NCI-H526 (cell line): ENCODE measurements at places on chromosomes 12 and 14.

GRCh38 chr14:98321841-98322240, 950.2 kb downstream of the BCL11B start:
- no peak for DNase-seq

DNA sequence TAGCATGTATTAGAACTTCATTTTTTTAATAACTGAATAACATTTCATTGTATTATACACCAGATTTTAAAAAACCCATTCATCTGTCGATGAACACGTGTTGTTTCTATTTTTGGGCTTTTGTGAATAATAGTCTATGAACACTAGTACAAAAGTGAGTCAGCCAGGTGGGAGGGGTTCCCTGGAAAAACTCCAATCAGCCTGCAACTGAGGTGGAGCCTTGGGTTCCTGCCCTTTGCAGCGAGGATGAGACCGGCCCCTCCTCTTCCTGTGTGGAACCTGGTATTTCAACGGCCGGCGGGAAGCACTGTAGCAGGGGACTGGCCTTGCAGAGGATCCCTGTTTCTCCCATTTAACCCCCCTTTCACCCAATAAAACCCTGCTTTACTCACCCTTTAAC, 56.1 kb downstream of the LMNTD1 start:
- DNase-seq = no peak

DNA sequence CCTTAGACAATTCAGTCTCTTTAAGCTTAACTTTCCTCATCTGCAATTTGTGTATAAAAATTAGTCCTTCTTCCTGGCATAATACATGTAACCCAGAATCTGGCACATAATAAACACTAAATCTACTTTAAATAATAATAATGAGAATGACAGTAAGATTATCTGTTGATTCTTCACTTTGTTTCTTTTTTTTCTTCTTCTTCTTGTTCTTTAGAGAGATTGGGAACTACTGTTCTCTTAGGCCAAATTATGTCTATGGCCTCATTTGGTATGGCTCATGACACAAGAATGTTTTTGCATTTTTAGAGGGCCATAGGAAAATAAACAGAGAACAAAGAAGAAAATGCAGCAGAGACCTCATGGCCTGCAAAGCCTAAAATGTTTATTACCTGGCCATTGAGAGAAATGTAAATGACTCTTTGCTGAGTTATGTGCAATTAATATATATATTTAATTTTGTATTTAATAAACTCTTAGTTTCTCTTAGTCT, 275.8 kb downstream of the SLC6A15 start:
- peak; percentile 35 for DNase-seq

GRCh38 chr12:24487606-24488005, 461.3 kb downstream of the BCAT1 start:
- DNase-seq = no peak

- DNase-seq = no peak
Observed at GRCh38 chr12:89450907-89451306, 73.7 kb downstream of the GALNT4 start.

DNA sequence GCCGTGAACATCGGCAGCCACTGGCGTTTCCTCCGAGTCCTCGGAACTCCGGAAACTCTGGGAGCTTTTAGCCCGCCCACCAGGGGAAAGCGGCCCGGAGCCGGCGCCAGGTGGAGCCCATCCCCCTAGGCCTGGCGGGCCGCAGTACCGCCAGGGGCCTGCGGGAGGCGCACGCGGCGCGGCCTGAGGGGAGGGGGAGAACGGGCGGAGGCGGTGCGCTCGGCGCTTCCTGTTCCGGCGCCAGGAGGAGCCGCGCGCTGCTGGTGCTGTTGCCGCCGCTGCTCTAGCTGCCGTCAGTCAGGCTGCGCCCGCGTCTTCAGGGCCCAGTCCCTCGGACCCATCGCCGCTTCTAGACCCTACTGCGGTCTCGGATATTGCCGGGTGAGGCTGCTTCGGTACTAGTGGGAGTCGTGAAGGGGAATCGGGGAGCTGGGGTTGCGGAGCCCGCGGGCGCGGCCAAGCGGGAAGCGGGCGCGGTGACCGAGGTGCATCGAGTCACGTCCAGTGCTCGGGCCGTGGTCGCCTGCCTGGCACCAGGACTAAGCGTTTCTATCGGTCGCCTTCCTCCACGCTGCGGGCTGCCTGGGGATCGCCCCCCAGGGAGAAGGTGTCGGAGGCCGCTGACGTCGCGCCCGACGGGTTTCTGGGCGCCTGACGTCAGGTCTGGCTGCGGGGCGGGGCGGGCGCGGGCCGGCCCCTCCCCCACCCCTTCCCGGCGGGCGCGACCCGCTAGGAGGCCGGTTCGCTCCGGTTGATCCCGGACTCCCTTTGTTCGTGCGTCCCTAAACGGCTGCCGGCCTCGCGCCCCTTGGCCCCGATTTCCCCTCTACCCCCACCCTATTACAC, at the start of gene MAPK1IP1L:
Gene MAPK1IP1L, plus strand, starts transcription at position 225 of the 846 bp plus-strand sequence. CDS start 10,037 bp downstream, outside the sequence.
- peak; percentile 82 for DNase-seq

- DNase-seq = no peak
Observed at GRCh38 chr14:49858383-49858782, 5.8 kb upstream of the NEMF start.

DNA sequence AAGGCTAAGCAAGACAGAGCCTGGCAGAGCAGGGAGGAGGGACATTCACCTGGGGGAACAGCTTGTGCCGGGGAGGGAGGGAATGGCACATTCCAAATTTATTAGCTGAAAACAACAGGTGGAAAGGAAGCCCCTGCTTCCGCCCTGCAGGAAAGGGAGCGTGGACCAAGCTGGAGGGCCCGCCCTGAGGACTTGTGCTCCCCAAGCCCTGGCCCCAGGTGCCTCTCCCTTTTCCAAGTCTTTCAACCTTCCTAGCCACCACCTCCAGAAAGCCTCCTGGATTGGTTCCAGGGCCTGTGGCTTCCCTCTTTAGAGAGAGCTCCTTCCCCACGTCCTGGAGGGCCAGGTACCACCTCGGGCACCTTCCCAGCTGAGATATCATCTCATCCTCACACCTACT, 2.7 kb downstream of the DEGS2 start:
- no peak for DNase-seq

DNA sequence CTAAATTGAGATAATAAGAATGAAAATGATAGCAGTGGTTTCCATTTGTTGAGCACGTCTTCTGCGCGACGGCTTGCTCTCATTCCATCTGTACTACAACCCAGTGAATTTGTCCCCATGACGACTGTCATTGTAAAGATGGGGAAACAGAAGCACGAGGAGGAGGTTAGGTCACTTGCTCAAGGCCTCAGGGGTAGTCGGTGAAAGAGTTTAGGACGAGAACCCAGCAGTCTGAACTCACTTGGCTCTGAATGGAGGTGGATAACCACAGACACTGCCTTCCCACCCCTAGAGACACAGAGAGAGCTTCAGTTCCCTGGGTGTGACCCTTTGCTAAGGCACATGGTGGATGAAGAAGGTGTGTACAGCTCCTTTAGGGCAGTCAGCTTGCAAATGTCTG, 30.9 kb upstream of the PLEKHG3 start:
- no peak for DNase-seq

DNA sequence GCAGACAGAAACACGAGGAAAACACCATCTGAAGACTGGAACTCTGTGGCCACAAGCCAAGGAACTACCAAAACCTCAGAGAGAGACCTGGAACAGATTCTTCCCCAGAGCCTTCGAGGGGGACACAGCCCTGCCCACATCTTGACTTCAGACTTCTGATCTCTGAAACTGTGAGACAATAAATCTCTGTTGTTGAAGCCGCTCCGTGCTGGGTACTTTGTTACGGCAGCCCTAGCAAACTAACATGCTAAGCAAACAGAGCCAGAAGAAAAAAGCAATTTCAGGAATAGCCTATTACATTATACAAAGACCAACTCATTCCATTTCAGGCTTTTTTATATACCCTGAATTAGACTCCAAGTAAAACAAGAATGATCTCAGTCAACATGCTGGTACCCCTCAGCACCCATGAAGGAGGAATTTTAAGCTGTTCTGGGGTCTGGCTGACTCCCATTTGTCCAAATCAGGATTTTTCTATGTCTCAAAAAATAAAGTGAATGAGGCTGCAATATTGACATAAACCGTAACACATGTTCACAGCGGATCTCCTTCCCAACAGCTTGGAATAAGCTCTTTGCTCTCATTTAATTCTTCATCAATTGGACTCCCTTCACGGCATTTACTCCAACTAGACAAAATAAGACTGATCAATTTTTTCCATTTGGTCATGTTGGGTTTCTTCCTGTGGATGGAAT, 190.1 kb downstream of the FOXN3 start:
- no peak for DNase-seq

GRCh38 chr12:56346675-56347074, 8.0 kb downstream of the IL23A start:
- no peak for DNase-seq

DNA sequence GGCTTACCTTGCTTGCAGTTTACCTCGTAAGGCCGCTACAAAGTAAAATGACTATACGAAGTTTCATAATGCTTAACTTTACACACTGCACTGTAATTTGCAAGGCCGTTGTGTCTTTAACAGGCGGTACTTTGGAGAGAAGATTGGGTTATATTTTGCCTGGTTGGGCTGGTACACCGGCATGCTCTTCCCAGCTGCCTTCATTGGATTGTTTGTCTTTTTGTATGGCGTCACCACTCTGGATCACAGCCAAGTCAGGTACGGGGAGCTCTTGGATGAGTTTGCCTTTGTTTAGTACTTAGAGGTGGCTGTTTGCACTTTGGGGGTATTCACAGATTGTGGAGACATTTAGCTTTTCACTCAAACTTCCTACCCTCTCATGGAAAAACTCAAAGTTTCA, 167.8 kb downstream of the SLC5A8 start:
- no peak for DNase-seq

- DNase-seq = no peak
Observed at GRCh38 chr14:103328941-103329340, 5.1 kb upstream of the EIF5 start.

GRCh38 chr12:5154091-5154490, 110.4 kb downstream of the KCNA5 start:
- DNase-seq = no peak

- no peak for DNase-seq
Observed at GRCh38 chr12:52627395-52628110, 9.2 kb upstream of the KRT73 start.

DNA sequence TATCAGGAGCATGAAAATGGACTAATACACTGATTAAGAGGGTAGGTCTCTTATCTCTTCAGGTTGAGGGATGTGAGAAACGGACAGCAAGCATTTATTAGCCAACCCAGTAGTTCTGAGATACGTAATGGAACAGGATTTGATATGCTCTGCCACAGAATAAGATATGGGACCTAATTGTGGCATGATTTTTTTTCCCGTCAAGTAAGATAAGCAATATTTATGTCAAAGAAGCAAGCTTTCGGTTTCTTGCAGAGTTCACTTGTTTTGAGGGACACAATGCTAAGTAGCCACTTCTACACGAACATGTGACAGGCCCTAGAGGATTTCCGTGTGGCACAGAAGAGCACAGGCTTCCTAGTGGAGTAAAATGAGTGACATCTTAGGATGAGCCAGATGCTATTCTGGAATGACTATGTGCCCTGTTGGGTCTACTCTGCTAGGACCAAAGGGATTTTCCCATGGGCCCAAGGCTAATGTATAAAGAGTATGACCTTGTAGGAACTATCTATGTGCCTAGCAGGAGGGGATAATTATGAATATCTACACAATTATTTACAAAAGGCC, 57.9 kb downstream of the SLC38A1 start:
- DNase-seq = no peak

DNA sequence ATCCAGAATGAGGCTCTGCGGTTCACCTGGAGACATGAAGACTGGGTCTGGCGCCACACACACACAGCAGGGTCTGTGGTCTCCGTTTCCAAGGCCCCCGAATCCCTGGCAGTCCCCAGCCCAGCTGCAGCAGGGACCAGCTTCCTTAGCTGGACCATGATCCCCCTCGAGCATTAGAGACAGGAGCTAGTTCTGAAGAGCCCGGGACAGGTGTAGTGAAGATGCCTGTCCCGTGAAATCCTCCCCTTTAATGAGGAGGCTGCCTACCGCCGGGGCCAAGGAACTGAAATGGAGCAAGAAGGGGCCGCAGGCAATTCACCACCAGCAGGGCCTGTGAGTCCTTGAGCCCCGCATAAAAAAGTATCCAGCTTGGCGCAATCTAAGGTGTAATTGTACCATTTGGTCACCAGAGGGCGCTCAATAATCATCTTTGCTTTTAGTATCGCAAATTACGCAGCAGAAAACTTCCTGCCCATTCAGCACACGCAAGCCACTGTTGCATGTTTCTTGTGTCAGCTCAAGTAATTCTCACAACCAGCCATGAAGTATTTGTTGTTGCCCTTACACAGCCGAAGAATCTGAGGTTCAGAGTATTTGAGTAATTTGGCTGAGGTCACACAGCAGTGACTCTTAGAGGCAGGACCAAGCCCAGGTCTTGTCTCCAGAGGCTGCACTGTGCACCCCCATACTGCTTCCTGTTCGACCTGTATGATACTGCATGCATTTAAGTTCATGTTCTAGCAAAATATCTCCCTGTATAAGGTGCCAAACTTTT, 54.3 kb upstream of the PPP2R5C start:
- DNase-seq = peak; percentile 69

GRCh38 chr14:68598089-68598488, 194.8 kb downstream of the ZFP36L1 start:
- no peak for DNase-seq

- DNase-seq = peak; percentile 37
Observed at GRCh38 chr14:93219103-93219726, 12.2 kb downstream of the UBR7 start.

DNA sequence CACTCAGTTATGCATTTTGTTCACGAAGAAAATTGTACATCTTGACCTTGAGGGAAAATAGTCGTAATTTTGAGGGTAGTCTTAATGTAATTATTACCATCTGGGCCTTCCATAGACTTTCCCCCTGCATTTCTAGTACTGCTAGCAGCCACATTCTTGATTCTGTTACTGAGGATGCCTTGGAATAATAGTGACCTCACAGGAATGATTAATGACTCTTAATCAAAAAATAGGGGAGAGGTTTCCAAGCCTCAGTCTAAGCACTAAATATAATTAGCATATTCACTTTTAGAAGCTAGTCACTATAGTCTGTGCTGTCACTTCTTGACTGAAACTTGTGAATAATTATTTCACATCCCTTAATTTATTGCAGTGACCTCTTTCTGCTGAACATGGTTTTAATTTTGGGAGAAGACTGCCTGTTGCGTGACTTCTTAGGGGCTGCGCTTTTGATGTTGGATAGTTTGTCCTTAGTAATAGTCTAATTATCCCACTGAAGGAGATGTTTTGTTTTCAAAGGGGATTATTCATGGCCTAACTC, 400.5 kb downstream of the ADAMTS20 start:
- DNase-seq = no peak

- DNase-seq = no peak
Observed at GRCh38 chr14:24669651-24670050, 35.7 kb upstream of the GZMB start.
